ENCODE measurements at places on chromosomes 16 and 17.
A peak's percentile ranks its signal among the peaks of the same experiment; 100 is the strongest.

GRCh38 chr17:72588961-72589360 lies 468.1 kb downstream of the SOX9 start:
- no peak for DNase-seq

DNA sequence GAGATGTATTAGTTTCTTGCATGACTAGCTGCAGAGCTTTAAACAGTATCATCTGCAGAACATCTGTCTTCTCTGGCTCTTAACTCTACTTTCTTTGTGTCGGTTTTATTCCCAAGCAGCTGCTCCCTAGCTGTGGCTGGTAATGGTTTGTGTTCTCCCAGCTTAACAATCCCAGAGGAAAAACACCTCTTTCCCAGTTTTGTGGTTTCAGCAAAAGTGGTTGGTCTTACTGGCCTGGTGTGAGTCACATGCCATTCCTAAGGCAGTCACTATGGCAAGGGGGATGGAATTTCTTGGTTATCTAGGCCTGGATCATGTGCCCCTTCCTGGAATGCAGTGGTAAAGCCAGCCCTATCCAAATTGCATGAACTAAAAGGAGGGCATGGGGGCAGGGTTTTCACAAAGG lies 27.5 kb downstream of the OMG start:
- no peak for DNase-seq

DNA sequence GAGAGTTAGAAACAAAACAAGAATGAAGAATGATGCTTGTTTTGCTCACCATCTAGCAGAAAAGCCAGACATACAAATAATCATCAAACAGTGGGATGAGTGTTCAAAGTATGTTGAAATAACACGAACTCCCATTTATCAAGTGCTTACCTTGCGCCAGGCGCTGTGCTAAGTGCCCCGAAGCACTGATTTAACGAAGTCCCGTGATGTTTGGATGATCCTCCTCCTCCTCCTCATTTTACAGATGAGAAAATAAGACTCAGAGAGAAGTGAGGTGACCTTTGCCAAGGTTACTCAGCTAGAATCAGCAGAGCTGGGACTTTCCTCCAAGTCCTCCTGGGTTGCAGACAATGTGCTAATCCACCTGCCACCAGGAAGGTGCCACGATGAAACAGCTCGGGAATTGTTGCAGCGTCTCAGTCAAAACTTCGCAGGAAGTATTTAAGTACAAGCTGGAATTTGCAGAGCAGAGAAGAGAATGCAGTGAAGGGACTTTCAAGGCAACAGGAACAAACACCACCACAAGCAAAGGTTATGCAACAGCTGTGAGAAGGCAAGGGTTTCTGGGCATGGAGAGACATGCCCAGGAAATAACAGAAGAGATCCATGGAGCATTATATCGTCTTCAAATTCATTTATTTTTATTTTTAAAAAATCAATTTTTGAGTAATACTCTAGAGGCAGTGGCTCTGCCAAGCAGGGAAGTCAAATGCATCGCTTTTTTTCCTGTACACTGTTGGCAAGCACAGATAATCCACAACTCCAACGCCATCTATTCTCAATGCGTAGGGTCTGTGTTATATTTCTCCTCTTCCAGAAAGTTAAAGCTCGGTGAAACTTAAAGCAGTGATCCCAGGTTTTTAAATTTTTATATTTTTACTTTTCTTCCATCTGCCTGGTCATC lies 11.1 kb downstream of the PRCD start:
- no peak for DNase-seq

DNA sequence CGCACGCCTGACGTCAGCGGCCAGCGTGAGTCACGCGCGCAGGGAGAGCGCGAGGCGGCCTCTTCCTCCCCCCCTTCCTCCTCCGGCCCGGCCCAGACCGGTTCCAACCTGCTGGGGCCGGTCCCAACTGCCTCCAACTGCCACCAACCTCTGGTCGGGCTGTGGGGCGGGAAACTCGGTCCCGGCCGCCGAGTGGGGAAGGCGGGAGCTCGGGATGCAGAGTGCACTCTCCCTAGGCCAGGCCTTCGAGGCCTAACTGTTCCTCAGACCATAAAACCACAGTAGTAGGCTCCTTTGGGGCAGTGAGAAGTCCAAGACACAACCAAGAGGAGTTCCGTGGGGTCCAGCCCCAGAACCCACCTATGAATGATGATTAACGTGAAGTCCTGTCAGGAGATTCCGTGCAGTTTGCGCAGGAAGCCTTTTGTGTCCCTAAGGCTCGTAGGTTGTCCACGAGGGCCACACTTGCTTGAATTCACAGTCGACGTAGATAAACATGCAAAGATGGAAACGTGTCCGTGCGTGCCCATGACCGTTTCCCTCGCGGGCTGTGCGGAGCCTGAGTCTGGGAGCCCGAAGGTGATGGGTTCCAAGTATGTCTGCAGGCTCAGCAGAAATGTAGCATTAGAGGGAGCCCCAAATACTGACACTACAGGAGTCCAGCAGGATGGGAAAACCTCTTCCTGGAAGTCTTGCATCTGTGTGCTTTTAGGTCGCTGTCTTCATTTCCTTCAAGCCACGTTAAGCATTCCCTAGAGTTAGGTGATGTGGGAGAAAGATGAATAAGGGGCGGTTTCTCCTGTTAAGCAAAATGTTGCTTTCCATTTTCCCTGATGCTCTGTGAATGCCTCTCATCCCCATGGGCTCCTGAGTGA lies 647 bp downstream of the UNK start:
- DNase-seq, result peak; percentile 72

DNA sequence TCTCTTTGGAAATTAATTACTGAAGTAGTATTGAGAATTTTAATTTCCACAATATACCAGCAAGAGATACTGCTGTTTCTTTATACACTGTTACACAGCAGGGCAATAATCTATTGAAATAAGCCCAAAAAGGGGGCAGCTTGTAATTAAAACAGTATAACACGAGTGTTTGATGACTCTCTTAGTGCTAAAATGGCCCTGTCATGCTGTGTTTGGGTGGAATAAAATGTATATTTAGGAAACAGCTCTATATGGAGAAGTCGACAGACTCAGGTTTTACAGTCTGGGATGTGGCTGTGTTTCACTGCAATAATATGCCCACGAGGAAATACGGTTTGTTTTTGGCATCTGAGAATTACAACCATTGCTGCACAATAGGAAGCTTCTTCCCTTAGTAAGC lies 537.7 kb upstream of the HSBP1 start:
- DNase-seq, result no peak

- no peak for DNase-seq
Measured at GRCh38 chr16:83802135-83802534, 5.6 kb upstream of the HSBP1 start.

GRCh38 chr16:24820522-24820921 lies 25.2 kb upstream of the SLC5A11 start:
- no peak for DNase-seq

DNA sequence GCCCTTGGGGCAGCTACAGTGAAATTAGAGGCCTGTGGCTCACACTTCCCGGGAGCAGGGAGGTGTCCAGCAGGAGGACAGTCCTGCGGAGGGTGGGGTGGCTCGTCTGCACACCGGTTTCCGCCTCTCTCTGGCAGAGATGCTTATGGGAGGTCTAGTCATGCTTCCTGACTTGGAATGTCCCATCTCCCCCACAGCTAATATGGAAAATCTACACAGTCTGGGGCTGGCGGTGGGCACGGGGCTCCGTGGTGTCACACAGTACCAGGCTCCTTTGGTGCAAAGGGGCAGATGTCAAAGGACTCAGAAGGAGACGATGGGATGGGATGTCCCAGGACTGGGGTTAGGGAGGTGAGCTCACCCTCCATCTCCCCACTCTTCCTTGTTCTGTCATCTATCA lies 44.1 kb upstream of the DOC2B start:
- no peak for DNase-seq

DNA sequence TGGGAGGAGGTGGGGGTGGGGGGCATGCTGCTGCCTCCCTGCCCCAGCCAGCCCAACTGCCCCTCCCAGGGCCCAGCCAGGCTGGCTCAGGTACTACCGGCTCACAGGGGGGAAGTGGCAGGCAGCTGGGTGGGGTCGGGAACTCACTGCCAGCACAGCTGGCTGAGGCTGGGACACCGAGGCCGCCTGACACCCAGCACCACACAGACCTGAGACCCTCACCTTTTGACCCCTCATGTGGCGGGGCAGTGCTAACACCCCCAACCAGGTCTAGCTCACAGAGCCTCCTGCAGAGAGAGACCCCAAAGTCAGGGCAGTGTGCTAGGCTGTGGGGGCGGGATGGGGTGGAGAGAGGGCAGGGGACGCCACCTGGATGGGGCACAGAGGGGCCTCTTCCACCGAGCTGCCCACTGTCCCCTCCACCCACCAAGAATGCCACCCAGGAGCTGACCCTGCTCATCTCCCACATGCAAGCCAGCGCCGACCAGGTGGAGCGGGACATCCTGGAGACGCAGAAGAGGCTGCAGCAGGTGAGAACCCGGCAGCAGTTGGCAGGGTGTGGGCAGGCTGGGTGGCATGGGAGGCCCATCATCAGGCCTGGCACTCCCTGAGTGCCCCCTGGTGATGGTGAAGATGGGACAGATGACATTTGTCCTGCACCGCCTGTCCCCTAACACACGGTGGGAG lies 3.0 kb downstream of the EVPLL start:
- DNase-seq, result no peak

DNA sequence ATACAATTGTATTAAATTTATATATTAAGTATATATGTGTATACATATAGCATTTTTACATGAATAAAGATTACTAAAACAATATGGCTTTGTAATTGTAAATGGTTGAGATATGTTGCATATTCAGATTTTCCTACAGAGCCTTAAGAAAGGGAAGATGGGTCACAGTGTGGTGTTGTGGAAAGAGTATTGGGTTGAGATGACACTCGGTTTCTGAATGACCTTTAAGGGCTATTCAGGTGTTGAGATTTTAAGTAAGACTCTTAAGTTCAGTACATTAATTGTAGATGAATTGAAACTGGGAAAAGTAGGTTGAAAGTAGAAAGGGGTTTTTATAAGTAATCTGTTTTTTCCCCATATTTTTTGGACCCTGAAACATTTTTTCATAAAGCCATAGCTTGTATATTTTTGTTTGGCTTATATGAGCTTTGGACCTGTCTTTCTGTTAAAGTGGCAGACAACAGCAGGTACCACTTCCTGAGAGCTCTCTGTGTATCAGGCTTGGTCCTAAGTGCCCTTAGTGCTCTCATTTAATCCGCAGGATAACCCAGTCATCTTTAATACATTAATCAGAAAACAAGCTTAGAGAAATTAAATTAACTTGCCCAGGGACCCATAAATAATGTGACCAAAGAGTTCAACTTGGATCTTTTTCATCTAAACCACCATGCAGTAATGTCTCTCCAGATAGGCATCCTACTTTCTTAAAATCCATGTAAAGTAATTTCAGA lies 48.5 kb upstream of the MRC2 start:
- no peak for DNase-seq

GRCh38 chr17:9844153-9844552 lies 18.4 kb downstream of the GLP2R start:
- no peak for DNase-seq
